ENCODE measurements at places on chromosomes 11 and 22. TPM values are rescaled to one million over a fixed set of nuclear protein-coding genes. Genes with fewer than 3 reads are reported as not detected.
A peak's percentile ranks its signal among the peaks of the same experiment; 100 is the strongest.

GRAMD1B gene
- 0.04 TPM for polyA plus RNA-seq

- DNase-seq: no peak
Observed at GRCh38 chr11:77075425-77075905, 8.7 kb downstream of the CAPN5 start.

- no peak for DNase-seq
Observed at GRCh38 chr11:28820296-28820989, 712.3 kb downstream of the METTL15 start.

DNA sequence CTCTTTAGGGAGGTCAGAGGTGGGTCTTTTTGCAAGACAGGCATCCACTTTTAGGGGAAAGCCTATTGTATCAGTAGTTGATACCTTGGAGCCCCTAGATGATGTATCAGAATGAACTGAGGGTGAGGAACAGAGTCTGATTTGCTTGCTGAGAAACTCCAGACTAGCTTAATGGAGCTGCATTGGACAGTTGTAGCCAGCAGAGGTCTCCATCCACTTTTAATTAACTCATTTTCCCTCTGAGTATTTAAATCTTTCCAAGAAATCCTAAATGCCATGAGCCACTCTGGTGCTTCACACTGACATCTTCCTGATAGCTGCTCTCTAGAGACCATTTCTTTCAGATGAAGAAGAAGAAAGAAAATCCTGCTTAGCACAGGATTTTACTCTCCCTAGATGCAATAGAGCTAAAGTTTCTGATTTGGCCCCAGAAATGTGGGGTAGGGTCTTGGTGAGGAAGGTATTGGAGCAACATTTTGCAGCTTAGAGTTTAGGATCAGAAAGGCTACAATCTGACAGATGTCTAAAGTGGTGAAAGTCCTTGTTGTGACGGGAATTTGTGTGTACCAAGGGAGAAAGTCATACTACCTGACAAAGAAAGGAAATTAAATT lies 38.0 kb downstream of the EXT2 start:
- peak; percentile 17 for DNase-seq

- no peak for DNase-seq
Observed at GRCh38 chr11:82992223-82992622, 79.5 kb downstream of the RAB30 start.

DNA sequence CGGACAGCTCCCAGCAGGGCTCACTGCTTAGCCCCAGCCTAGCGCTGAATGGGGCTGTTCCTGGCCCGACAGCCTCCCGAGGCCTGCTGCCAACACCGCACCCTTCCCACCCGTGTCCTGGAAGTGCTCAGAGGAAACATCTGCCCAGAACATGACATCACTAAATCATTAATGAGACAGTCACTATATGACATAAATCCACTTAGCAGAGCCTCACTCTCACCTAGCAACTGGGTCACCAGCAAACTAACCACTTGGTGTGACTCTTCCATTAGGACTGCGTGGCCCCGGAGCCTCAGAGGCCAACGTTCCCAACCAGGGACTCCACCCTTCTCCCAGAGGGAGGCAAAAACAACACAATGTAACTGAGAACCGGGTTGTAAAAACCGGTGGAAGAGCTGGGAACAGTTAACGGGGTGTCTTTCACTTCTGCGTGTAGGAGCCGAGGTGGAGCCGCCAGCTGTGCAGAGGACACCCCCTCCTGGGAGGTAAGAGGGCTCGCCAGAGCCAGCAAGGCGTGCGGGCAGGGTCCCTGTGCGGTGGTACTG lies 21.4 kb upstream of the PACSIN2 start:
- DNase-seq: no peak

DNA sequence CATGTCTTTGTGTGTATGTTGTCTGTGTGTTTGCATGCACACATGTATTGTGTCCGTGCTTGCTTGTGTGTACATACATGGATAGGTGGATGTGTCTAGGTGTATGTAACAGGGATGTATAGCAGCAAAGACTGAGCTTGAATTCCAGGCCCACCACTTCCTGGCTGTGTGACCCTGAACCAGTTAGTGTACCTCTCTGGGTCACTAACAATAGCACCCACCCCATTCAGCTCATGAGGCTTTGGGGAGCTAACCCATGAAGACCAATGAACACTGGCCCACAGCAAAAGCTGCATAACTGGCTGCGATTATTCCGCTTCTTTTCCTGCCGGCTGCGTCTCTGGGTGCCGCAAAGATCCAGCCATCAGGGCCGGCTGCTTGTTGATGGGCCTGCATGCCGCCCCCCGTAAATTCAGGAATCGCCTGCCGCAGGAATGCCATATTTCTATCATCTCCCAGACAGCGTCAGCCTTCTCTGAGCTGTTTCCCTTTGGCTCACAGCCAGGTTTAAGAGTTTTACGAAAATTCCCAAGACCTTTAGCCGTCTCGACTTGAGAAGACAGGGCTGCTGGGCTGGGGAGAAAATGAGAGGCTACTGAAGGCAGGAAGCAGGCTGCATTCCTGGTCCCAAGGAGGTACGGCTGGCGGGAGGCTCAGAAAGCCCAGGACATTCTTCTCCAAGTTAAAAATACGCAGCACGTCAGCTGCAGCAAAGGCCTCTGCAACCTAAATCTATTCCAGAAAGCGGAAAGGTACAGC lies 224.6 kb downstream of the MN1 start:
- no peak for DNase-seq

Data from HepG2 (cell line).